Caudate nucleus (tissue), 63 donors: ENCODE measurements at places on chromosomes 13 and 19.

- no peak for DNase-seq
Measured at GRCh38 chr13:26646603-26647002, 89.1 kb downstream of the WASF3 start.

- DNase-seq: no peak
Measured at GRCh38 chr19:46303322-46303690, 6.5 kb downstream of the HIF3A start.

DNA sequence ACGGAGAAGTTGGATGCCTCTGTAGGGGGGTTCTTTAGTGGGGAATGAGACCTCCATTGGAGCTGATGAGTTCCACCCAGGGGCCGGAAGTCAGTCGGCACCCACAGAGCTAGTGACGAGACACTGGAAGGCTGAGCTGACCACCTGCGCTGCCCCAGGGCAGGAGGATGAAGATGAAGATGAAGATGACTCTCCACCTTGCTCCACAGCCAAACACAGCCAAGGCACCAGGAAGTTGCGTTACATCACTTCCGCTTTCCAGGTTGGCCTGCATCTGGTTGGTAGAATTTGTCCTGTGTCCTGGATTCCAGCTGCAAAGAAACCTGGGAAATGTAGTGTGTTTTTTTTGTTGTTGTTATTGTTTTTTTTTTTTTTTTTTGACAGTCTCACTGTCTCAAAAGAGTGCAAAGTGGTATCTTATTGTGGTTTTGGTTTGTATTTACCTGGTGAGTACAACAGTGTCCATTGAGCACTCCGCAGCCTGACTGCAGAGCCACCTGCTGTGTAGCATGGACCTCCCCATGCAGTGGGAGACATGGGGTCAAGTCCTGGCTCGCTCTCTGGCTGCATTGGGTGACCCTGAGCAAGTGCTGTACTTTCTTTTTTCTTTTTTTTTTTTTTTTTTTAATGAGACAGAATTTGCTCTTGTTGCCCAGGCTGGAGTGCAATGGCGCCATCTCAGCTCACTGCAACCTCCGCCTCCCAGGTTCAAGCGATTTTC lies 1.9 kb downstream of the TBC1D17 start:
- no peak for DNase-seq

GRCh38 chr19:14383661-14384555 lies 2.7 kb downstream of the ADGRE5 start:
- no peak for DNase-seq

DNA sequence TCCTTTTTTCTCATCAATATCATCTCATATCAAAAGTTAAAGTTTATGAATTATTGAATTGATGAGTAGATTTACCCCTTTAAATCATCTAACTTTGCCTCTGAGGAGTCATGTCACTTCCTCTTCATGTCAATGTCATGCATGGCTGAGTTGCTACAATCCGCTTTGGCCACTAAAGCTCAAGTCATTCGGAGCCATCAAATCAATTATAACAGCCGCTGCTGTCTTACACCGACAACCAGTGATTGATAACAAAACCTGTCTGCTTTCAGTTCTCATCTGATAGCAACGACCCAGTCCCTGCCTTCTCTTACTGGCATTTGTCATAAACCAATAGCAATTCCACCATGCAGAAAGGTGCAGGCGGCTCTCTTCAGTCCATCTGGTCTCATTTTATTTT lies 429.3 kb downstream of the DIAPH3 start:
- DNase-seq: no peak

GRCh38 chr19:7833225-7834099 lies 3.4 kb downstream of the EVI5L start:
- DNase-seq: no peak

DNA sequence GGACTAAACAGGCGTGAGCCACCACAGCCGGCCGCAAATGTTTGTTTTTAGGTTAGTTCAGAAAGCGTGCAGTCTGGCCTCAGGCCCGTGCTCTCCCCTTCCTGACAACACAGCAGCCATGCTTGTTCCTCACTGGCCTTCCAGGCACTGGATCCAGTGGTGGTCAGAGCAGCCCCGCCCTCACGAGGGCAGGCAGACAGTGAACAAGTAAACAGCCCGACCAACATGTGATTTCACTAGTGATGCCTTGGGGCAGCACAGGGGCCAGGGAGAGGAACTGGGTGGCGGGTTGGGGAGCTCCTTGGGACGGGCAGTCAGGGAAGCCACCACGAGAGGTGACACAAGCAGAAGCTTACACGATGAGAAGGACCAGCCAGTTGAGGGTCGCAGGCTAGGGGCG lies 40.8 kb downstream of the CAPN12 start:
- DNase-seq: no peak

DNA sequence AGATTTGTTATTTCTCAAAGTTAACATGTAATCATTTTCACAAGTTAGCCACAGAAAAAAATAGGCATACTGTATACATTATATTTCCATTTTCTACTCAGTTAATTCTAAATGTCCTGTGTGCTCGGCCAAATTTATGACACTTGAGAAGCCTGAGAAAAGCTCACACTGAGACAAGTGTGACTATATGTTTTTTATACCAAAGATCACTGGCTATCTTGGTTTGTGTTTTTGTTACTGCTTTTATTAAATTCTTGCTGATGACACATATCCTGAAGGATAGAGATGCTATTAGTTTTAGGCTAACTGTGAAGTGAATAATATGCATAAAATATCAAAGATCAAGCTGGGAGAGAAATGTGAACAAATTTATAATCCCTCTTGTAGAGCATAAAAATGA lies 49.3 kb upstream of the IL17D start:
- DNase-seq: no peak

GRCh38 chr13:50955798-50956197 lies 46.2 kb downstream of the RNASEH2B start:
- DNase-seq: no peak

GRCh38 chr13:99043831-99044231 lies 66.0 kb upstream of the DOCK9 start:
- no peak for DNase-seq

- DNase-seq: no peak
Measured at GRCh38 chr19:40567040-40567749, 9.5 kb upstream of the SHKBP1 start.

DNA sequence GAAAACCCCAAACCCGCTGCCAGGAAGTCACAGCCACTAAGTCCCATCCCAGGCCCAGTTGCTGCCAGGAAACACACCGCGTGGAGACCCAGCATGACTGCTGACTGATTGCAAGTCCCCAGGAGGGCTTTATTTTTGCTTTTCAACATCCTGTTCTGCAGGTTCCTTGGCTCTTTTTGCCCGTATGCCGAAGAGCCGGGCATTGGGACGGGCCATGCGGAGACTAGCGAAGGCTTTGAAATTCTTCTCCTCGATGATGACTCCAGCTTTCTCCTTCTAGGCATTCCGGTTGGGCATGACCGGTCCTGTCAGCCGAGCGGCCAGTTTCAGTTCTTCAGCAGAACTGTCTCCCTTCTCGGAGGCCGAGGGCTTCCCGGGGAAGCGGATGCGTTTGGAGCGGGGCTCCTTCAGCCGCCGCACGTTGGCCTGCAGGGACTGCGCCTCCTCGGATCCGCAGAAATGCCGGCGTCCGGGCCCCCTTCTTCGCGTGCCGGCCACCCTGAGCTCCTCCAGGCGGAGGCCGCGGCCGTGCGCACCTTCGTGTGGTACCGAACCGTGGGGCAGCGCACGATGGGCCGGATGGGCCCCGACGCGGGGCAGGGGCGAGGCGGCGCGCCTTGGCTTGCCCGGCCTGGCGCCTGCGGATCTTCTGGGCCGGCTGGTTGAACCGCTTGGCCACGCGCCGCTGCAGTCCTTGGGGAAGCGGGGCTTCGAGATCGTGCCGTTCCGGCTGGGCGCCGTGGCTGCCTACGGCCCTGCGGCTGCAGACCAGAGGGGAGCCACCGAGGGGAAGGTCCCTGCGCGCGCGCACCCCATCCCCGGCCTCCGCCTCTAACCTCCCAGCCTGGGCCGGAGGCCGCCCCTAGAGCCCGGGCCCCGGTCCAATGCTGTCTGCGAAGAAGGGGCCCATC lies 15.2 kb downstream of the ZSCAN5C start:
- no peak for DNase-seq

- no peak for DNase-seq
Measured at GRCh38 chr19:49433240-49433901, 8.0 kb downstream of the SLC17A7 start.

- DNase-seq: no peak
Measured at GRCh38 chr13:107801621-107802020, 413.7 kb downstream of the LIG4 start.

DNA sequence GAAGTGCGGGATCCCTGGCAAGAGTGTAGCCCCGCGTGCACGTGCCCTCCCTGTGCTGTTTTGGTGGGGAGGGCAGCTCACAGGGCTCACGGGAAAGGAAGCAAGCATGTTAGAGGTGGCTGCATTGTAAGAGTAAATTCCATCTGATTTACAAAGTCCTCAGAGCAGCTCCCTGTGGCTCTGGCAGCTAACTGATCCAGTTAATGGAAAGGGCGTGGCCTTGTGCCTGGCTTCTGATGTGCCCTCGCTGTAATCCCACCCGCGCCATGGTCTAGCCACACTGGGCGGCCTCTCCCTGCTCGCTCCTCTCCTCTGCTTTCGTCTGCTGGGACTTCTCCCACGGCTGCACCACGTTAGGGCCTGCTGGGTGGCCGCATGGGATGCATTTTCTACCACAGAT lies 258.5 kb downstream of the FGF9 start:
- DNase-seq: no peak

GRCh38 chr13:52345631-52346251 lies 60.2 kb downstream of the THSD1 start:
- no peak for DNase-seq

DNA sequence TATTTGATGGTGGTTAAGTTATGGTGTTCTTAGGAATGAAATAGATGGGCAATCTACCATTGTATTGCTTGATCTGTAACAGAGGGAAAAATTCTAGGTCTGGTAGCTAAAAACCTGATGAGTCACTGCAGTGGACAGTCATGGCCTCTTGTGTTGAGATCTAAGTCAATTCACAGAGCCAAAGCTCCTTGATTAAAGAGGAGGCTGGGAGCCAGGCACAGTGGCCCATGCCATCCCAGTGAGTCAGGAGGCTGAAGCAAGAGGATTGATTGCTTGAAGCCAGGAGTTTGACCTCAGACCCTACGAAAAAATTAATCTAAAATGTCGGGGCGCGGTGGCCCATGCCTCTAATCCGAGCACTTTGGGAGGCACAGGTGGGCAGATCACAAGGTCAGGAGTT lies 67.1 kb upstream of the KPNA3 start:
- DNase-seq: no peak

DNA sequence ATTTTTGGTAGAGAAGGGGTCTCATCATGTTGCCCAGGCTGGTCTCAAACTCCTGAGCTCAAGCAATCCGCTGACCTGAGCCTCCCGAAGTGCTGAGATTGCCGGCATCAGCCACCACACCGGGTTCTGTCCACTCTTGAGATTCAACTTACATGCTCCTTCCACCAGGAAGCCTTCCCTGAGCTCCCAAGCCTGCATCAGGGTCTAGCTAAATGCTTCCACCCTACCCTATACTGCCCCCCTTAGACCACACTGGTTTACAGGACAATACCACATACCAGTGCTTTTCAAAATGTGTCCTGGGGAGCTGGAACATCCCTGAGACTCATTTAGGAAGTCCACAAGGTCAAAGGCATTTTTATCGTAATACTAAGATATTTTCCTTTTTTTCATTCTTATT lies 15.1 kb upstream of the CACNG8 start:
- no peak for DNase-seq
